ENCODE measurements at places on chromosomes 16 and 17. TPM values are rescaled to one million over a fixed set of nuclear protein-coding genes. Genes with fewer than 3 reads are reported as not detected.

DNA sequence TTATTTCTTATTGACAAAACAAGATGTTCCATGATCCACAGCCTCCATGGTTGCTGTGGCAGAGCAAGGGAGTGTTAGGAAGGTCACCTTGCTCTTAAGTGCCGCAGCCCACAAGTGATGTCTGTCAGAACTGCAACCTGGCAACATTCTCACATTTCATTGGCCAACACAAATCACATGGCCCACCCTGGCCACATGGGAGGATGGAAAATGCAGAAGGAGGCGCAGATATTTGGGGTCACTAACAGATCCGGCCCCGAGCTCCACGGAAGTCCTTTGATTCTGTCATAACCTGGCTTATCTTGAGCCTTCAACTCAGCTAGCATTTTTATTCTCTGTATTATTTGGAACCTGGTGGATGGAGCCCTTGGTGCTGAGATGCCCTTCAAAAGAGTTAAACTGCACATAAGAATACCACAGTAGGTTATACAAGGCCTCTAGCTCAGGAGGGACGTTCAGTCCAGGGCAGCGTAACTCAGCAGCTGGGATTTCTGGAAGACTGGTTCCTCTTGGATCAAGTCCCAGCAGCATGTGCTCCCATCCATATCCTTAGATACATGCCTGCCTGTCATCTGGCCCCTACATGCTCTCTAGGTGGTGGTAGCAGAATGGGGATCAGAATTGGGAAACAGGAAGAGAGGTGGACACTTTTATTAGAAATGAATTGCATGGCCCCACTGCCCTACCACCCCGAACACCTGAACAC is 508.1 kb downstream of the HAPSTR1 start:
- no peak for DNase-seq
- no peaks in the 10 kb centered on the region for H3K36me3 ChIP-seq
- no peak overlapping the region for H3K27ac ChIP-seq
- H3K4me1 ChIP-seq = no peaks in the 10 kb centered on the region
- H3K4me3 ChIP-seq = no peak overlapping the region

DNA sequence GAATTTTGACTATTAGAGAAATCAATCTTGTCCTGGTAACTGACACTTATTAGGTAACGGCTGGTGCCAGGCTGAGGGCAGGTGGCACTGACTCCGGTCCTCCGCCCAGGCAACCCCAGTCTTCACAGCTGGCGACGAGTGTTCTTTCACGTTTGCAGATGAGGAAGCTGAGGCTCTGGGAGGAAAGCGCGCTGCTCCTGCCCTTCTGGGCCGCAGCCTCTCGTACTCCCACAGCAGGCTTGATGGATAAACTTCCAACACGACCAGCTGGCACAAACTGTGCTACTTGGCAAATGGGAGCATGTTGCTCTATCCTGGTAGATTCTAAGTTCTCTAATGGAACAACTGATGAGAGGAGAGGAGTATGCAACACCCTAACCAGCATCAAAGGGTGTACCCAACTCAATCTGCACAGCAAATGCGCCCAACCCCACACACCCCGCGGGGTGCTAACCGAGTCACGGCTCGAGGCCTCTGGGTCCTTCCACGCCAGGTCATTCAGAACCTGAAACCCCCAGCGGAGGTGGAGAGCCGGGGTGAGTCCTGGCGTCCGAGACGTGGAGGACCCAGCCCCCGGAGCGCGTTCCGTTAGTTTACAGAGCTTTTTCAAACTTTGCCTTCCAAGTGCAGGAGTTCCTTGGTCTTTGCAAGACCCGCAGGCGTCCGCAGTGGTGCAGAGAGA is 477 bp upstream of the SLC47A1 start:
- no peaks in the 10 kb centered on the region for H3K36me3 ChIP-seq
- DNase-seq = peak; percentile 55
- peak overlapping the region; percentile 68 for H3K4me3 ChIP-seq
- no peak overlapping the region for H3K27ac ChIP-seq

- H3K36me3 ChIP-seq = no peaks in the 10 kb centered on the region
- peak overlapping the region; percentile 83 for H3K27ac ChIP-seq
- H3K27me3 ChIP-seq = no peaks in the 10 kb centered on the region
- H3K4me1 ChIP-seq = peaks cover 9% of the 10 kb centered on the region
- DNase-seq = no peak
These were observed 7.3 kb downstream of the C16orf86 start for GRCh38 chr16:67673712-67674580.

DNA sequence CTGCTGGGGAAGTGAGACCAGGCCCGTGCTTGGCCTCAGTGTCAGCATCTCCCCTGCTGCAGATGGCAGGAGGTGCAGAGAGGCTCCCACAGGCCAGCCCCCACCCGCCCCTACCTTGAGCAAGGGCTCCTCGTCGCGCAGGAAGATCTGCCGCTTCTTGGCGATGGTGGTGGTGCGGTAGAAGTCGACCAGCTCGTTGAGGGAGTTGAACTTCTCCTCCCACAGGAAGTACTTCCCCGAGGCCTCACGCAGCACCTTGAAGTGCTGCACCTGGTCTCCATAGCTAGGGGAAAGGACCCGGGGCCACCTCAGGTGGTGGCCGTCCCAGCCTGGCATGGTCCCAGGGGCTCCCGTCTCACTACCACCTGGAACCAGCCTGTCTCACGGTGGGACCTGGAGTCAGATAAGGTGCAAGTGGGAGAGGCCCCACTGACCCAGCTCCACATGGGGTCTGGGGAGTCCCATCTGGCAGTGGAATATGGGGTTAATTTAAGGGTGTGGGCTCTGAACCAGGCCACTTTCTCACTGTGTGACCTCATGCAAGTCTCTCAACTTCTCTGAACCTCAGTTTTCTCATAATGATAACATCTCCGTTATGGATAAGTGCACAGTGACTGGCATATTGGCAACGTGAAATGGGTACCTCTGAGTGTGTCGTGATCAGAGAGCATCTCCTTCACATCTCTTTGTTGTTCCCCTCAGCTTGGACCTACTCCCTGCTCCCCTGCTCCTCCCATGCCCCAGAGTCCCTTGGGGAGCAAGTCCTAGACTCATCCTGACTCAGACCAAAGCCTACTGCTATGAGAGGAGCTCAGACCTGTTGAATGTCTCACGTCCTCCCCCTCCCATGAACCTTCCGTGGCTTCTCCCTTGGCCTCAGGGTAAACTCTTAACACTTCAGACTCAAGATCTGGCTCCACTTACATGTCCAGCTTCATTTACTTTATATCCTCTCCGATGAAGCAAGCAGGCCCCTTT is 19.8 kb upstream of the FAM83G start:
- H3K27me3 ChIP-seq = peaks cover 4% of the 10 kb centered on the region
- no peaks in the 10 kb centered on the region for H3K36me3 ChIP-seq
- peaks cover 3% of the 10 kb centered on the region for H3K4me1 ChIP-seq
- no peak overlapping the region for H3K27ac ChIP-seq
- H3K4me3 ChIP-seq = no peak overlapping the region

- H3K27me3 ChIP-seq = peaks cover 7% of the 10 kb centered on the region
- H3K27ac ChIP-seq = no peak overlapping the region
- no peaks in the 10 kb centered on the region for H3K36me3 ChIP-seq
- no peaks in the 10 kb centered on the region for H3K4me1 ChIP-seq
- H3K4me3 ChIP-seq = no peak overlapping the region
These were observed 432.7 kb upstream of the ASIC2 start for GRCh38 chr17:33725675-33726271.

DNA sequence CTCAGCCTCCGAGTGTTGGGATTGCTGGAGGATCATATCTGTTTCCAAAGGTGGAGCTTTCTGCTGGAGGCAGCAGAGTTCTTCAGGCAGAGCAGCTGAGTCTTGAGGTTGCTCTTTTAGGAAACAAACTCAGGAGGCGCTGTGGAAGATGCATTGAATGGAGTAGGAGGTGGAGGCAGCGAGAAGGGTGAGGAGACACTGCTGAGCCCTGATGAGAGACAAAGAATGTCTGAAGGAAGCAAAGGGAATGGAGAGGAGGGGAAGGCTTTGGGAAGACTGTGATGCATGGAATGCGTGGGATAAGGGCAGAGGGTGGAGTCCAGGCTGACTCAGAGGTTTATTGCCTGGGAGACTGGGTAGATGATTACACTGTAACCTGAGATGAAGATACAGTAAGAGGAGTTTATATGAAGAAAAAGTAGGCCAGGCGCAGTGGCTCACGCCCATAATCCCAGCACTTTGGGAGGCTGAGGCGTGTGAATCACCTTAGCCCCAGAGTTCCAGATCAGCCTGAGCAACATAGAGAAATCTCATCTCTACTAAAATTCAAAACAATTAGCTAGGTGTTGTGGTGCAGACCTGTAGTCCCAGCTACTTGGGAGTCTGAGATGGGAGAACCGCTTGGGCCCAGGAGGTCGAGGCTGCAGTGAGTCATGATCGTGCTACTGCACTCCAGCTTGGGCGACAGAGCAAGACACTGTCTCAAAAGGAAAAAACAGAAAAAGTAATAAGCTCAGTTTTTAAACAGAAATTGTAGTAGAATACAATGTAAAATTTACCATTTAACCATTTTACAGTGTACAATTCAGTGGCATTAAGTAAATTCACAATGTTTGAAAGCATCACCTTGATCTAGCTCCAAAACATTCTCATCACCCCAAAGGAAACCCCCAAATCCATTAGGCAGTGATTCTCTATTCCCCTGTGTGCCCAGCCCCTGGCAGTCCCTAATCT is 17.8 kb upstream of the TMEM219 start:
- peaks cover 21% of the 10 kb centered on the region for H3K4me1 ChIP-seq
- no peaks in the 10 kb centered on the region for H3K27me3 ChIP-seq
- peak overlapping the region; percentile 98 for H3K27ac ChIP-seq
- H3K36me3 ChIP-seq = no peaks in the 10 kb centered on the region

DNA sequence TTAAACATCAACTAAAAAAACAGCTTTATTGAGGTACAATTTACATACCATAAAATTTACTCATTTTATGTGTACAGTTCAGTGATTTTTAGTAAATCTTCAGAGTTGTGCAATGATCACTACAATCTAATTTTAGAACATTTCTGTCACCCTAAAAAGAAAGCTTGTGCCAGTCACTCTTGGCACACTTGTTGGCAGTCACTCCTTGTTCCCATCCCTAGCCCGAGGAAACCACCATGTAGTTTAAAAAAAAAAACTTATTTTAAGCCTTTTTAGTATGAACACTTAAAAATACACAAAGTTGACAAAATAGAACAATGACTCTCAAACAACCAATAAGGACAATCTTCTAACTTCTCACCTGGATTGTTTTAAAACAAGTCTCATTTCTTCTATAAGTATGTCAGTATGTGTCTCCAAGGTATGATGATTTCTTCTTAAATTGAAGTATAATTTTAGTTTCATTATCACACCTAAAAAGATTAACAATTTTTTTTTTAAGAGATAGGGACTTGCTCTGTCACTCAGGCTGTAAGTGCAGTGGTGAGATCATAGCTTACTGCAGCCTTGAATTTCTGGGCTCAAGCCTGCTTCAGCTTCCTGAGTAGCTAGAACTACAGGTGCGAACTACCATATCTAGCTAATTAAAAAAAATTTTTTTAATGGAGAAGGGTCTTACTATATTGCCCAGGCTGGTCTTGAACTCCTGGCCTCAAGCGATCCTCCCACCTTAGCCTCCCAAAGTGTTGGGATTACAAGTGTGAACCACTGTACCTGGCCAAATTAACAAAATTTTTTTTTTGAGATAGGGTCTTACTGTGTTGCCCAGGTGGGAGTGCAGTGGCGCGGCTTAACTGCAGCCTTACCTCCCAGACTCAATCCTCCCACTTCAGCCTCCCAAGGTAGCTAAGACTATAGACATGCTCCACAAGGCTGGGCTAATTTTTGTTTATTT is 53.2 kb downstream of the PPM1E start:
- no peaks in the 10 kb centered on the region for H3K27me3 ChIP-seq
- no peak overlapping the region for H3K4me3 ChIP-seq
- no peak overlapping the region for H3K27ac ChIP-seq
- H3K4me1 ChIP-seq = peaks cover 13% of the 10 kb centered on the region
- no peaks in the 10 kb centered on the region for H3K36me3 ChIP-seq

- peak overlapping the region; percentile 57 for H3K27ac ChIP-seq
- peaks cover 10% of the 10 kb centered on the region for H3K36me3 ChIP-seq
- H3K27me3 ChIP-seq = no peaks in the 10 kb centered on the region
These were observed 985 bp downstream of the SGSM2 start for GRCh38 chr17:2338315-2338657.

GRCh38 chr16:57134982-57135381 is 42.6 kb downstream of the CPNE2 start:
- no peaks in the 10 kb centered on the region for H3K27me3 ChIP-seq
- peaks cover 7% of the 10 kb centered on the region for H3K4me1 ChIP-seq
- H3K36me3 ChIP-seq = peaks cover 2% of the 10 kb centered on the region
- peak; percentile 46 for DNase-seq
- no peak overlapping the region for H3K27ac ChIP-seq

DNA sequence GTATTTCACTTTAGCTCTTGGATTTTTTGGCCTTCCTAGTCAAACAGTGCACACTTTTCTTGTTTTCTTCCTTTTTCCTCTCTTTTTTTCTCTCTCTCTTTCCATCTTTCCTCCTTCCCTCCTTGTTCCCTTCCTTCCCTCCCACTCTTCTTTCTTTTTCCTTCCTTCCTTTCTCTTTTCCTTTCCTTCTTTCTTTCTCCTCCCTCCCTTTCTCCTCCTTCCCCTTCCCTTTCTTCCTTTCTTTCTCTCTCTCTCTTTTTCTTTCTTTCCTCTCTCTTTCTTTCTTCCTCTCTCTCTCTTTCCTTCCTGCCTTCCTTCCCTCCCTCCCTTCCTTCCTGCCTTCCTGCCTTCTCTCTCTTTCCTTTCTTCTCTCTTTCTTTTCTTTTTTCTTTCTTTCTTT is 181.6 kb upstream of the ELAC2 start:
- no peak for DNase-seq
- H3K36me3 ChIP-seq = peaks cover 3% of the 10 kb centered on the region
- no peak overlapping the region for H3K27ac ChIP-seq
- peaks cover 18% of the 10 kb centered on the region for H3K27me3 ChIP-seq
- H3K4me3 ChIP-seq = no peak overlapping the region

DNA sequence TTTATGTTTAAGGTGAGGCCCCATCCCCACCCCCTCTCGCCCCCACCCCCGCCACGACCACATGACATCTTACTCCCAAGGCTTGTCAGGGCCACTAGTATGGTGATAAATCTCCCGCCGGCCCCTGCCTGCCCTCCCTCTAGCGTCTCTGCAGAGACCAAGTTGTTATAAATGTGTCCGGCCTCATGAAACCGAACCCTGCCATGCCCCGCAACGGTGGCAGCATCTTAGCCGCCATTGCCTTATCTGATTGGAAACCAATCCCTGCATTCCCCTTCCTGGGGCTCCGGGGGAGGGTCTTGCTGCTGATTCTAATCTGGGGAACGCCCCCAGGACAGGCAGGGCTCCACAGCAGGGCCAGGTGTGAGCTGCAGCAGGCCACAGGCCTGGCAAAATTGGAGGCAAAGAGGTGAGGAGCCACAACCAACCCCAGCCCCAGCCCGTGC is 352.4 kb downstream of the C16orf95 start:
- H3K27ac ChIP-seq = no peak overlapping the region
- no peak for DNase-seq
- peaks cover 24% of the 10 kb centered on the region for H3K4me1 ChIP-seq
- no peak overlapping the region for H3K4me3 ChIP-seq
- no peaks in the 10 kb centered on the region for H3K27me3 ChIP-seq
- peaks cover under 1% of the 10 kb centered on the region for H3K36me3 ChIP-seq

- peaks cover under 1% of the 10 kb centered on the region for H3K4me1 ChIP-seq
- DNase-seq = no peak
- no peaks in the 10 kb centered on the region for H3K27me3 ChIP-seq
- H3K27ac ChIP-seq = no peak overlapping the region
- peaks cover 19% of the 10 kb centered on the region for H3K36me3 ChIP-seq
These were observed 21.4 kb downstream of the CCDC102A start for GRCh38 chr16:57514791-57515600.

GRCh38 chr17:38697061-38697820 is 7.8 kb upstream of the MLLT6 start:
- H3K27ac ChIP-seq = no peak overlapping the region
- H3K4me1 ChIP-seq = peaks cover 15% of the 10 kb centered on the region
- DNase-seq = no peak

Gene RAMP2
- total RNA-seq = 0.63 TPM

Gene VPS25
- 52.5 TPM for total RNA-seq

Gene DCAKD
- total RNA-seq = 36.5 TPM

Gene DNASE1L2
- total RNA-seq = 1.2 TPM

All from chondrocyte (in vitro differentiated cells).